Frontal cortex (tissue), 4 donors: ENCODE measurements at places on chromosomes 11 and 22.

- DNase-seq = no peak
These were observed 213.9 kb upstream of the C11orf87 start for GRCh38 chr11:109208121-109208520.

DNA sequence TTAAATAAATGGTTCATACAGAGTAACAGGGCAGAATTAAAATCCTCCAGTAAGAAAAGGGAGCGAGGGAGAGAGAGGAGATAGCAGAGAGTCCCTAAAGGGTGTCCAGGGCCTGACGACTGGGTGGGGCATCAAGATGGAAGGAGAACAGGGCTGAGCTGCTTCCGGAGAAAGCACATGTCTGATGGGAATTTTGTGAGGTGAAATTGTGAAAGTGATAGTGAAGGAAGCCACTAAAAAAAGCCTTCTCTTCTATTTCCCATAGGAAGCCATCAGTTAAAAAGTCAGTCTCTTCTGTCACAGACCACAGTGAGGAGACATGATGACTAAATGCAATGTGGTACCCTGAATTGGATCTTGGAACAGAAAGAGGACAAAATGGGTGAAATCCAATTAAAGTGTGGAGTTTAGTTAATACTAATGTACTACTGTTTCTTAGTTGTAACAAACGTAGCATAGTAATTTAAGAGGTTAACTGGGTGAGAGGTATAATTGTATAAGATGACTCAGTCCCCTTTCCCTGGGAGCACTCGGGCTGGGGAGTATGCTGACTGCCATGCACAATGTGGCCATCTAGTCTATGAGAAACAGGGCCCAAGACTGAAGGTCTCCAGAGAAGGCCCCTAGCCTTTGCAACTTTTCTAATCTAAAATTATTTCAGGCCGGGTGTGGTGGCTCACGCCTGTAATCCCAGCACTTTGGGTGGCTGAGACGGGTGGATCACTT lies 29.5 kb upstream of the FCHSD2 start:
- DNase-seq = no peak

GRCh38 chr11:124865902-124866851 lies 945 bp downstream of the ROBO3 start:
- peak; percentile 85 for DNase-seq

- DNase-seq = no peak
These were observed 32.9 kb downstream of the TST start for GRCh38 chr22:36986242-36986821.

- no peak for DNase-seq
These were observed 20.1 kb downstream of the CELSR1 start for GRCh38 chr22:46517255-46517761.

- DNase-seq = no peak
These were observed 77.5 kb downstream of the BLID start for GRCh38 chr11:122038543-122038942.

DNA sequence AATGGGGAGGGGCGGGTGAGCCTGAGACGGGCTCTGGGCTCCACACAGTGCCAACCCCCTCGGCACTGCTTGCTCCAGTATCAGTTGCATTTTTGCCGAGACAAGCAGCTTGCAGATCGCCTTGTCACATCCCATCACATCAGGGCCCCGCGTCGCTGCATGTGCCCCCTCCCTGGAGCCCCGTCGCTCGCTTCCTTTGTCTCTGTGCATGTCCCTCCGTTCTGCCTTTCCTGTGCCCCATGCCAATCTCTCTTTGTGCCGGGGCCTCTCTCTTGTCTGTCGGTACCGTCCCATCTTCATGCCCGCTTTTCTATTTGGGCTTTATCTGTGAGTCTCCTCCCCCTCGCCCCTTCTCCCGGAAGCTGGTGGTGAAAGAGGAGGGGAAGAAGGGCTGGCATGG lies 202.2 kb downstream of the CEP164 start:
- no peak for DNase-seq

DNA sequence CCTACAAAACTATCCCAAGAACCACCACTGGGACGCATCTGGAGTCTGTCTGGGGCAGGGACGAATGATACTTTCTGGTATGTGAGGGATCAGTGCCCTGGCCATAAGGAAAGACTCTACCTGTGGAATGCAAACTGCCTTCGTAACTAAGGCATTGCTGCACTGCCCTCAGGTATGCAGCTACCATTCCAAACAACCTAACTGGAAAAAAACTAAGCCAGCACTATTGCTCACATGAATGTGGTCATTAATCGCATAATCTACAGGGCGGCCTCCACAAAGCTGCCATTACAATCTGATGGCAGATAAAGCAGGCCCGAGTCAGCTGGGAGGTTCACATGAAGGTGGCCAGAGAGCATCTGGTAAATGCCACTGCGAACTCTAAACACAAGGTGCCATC lies 3.9 kb downstream of the PACSIN2 start:
- DNase-seq = no peak

DNA sequence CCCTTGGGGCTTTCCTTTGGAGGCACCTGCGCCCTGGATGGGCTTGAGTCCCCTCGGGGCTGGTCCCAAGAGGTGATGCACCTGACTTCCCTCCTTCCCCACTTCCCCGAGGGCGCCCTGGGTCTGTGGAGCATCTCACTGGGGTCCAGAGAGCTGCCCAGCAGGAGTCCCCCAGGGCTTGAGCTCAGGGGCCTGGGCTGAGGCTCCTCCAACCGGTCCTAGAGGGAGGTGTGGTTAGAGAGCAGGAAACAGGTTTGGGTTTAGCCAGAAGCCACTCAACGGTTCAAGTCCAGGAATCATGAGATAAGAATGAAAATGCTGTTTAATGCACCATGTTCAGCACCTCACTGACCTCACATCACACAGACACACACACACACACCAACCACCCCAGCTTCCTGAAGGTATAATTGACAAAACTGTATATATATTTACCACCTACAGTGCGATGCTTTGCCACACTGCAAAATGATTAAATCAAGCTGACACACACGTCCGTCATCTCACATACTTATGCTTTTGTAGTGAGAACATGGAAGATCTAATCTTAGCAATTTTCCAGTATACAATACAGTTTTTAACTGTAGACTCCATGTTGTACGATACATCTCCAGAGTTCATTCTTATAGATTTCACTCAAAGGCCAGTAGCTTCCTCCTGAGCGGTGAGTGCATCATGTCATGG lies 628 bp upstream of the IGLL1 start:
- DNase-seq = no peak

DNA sequence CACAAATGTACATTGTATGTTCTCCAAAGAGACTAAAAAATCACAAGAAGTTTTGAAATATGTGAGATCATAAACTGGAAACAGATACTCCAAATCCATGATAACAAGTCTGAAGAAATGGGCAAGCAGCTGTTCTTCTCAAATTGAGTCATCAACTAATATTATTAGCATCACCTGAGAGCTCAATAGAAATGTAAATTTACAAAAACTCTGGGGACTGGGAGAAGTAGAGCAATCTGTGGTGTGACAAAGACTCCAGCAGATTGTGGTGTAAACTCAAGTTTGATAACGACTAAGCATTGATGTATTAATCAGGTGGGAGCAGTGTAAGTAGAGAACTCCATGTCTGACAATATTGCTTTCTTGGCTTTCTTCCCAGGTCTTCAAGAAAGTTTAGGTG lies 53.2 kb downstream of the GLYATL1 start:
- DNase-seq = no peak

GRCh38 chr11:79973721-79974617 lies 533.1 kb upstream of the TENM4 start:
- no peak for DNase-seq

DNA sequence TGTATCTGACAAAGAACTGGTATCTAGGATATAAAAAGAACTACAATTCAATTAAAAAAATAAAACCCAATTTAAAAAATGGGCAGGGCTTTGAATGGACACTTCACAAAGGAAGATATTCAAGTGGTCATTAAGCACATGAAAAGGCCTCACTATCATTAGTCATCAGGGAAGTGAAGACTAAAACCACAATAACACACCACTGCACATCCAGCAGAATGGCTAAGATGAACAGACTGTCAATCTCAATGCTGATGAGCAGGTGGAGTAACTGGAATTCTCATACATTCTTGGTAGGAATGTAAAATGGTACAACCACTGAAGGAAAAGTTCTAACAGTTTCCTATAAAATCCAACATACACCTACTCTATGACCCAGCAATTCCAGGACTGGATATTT lies 8.9 kb downstream of the HPS4 start:
- no peak for DNase-seq

GRCh38 chr11:129639300-129639699 lies 176.3 kb upstream of the TMEM45B start:
- DNase-seq = no peak

- no peak for DNase-seq
These were observed 147.6 kb downstream of the FBXO7 start for GRCh38 chr22:32622004-32622743.

DNA sequence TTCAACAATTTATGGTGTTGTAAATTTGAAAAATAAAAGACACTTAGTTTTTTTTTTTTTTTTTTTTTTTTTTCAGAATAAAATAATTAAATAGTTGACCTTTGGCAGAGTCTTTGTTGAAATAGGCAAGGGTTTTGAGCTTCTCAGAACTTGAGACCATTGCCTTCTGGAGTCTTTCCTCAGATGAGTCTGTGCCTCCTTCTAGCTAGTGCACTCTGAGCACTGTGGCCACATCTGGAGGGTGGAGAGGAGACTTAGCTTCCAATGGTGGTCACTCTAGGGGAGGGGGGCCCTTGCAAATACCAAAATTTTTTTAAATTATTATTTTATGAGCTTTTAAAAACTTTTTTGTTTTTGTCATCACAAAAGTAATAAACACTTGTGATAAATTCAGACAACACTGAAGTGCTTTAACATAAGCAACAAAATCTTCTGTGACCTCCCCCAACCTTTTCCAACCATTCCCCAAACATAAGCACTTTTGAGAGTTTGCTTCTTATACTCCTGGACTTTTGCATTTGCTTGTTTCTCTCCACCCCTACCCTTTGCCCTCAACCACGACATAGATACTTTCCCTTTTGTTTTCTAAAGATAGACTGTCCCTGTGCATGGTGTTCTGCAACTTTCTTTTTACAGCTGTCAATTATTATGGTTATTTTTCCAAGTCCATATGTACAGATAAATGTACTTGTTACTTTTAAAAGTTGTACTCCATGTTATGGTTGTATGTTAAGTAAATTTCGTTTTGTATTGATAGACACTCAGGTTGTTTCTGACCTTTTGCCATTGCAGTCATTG lies 41.1 kb downstream of the BMAL1 start:
- DNase-seq = no peak

DNA sequence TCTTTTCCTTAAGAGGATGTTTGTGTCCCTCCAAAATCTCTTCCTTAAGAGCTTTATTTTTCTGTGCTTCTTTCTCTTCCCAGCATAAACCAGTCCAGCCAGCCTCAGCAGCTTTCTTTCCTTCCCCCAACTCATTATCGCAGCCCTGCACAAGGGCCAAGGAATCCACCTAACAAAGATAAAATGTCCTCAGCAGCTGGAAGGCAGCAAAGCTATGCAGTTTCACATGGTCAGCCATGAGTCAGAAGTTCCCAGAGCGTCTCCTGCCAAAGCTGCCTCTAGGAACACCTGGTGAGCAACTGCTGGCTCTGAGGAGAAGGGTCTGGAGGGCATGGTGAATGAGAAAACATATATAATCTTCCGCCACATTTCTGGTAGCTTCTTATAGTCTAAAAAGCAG lies 45.3 kb upstream of the HMGXB4 start:
- no peak for DNase-seq

GRCh38 chr22:29110946-29111345 lies 38.1 kb downstream of the KREMEN1 start:
- DNase-seq = no peak

GRCh38 chr22:43542681-43543521 lies 131.1 kb downstream of the MPPED1 start:
- DNase-seq = no peak

GRCh38 chr22:38249301-38249700 lies 23.5 kb downstream of the TMEM184B start:
- DNase-seq = no peak

- DNase-seq = no peak
These were observed 110.9 kb downstream of the SWAP70 start for GRCh38 chr11:9774591-9775397.

DNA sequence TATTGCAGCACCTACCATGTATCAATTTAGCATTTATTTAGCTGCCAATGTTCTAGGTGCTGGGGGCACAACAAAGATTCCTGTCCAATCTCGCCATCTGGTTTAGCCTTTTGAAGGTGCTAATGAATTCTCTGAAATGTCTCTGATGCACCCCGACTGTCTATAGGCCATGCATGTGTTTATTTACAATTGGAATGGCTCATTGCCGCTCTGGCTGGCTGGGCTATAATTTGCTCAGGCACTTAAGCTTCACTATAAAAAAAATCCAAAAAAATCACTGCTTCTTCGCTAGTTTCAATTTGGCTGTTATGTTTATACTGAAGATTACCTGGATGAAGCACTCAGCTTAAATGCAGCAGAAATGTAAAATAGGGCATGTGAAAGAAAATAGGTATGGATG lies 115.0 kb upstream of the PAX6 start:
- no peak for DNase-seq

- DNase-seq = peak; percentile 68
These were observed 7.5 kb downstream of the P2RX3 start for GRCh38 chr11:57345555-57346211.

GRCh38 chr11:125679397-125679796 lies 1.2 kb downstream of the ACRV1 start:
- no peak for DNase-seq

DNA sequence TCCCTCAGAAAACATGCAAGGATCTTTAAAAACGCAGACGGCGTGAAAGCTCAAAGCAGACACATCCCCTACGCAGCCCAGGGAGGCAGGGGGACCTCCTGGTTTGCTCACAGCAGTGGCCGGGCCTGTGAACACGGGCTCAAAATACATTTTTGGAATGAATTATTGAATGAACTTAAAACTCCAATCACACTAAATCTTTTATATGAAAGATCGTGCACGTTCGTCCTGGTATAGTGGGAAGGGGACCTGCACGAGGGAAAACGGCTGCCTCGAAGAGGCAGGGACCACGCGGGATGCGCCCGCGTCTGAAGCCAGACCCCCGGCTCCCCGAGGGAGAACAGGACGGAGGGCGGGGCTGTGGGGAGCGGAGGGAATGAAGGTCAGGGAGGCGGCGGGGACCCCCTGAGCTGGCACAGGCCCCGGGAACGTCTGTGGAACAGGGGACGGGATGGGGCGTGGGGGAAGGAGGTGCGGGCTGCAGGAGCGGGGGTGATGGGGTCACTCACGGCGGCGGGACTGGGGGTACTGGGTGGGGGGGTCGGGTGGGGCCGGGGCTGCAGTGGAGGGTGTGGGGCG lies 1.3 kb upstream of the PANX2 start:
- DNase-seq = no peak

DNA sequence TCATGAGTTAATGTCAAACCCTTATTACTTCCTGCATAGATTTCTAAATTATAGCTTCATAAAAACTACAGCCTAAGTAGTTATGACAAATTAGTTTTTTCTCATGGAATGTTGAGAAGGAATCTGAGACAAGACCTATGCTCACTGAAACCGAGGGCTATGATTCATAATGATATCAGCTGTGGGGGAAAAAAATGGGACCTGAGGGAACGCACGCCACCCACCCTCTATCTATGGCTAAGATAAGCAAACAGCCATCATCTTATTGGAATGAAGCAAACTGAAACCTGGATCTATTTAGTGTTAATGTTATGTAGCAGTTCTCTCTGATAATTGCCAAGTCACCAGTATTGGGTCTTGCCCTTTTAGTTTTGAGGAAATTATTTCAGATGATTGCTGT lies 906.9 kb upstream of the RAG2 start:
- no peak for DNase-seq

GRCh38 chr11:132064987-132065620 lies 694.7 kb downstream of the NTM start:
- DNase-seq = no peak

- no peak for DNase-seq
These were observed 167.8 kb downstream of the MSANTD4 start for GRCh38 chr11:105854269-105854668.

- no peak for DNase-seq
These were observed 782.4 kb downstream of the BRD1 start for GRCh38 chr22:49045276-49045675.
